ENCODE measurements at places on chromosomes 5 and 9.

GRCh38 chr9:15048772-15049171 is 138.5 kb upstream of the FREM1 start:
- DNase-seq = no peak

- DNase-seq = no peak
These were observed 18.4 kb downstream of the POU5F2 start for GRCh38 chr5:93723005-93723404.

- DNase-seq = no peak
These were observed 17.5 kb downstream of the CDKL3 start for GRCh38 chr5:134349463-134349862.

DNA sequence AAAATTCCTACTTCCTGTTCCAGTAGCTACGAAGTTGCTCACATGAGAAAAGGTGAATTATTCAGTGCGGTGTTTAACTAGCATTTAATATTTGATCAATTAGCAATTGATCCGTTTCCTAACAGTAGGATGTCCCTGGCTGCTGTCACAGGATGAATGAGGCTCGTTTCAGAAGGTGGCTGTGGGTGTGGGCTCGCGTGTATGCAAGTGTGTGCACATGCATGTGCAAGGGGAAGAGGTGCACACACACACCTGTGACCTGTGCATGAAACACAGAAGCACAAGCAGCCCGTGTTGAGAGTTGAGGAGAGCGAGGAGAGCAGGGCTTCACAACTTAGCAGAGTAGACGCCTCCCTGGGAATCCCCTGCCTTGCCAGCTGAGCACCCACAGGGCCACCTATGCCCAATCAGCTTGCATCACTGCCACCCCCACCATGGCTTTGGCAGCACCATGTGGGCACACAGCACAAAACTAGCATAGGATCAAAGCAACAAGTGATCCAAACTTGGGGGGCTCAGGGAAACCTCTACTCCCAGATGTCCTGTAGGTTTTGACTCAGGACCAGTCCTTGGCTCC is 107.2 kb downstream of the C5orf15 start:
- DNase-seq = peak; percentile 33

- DNase-seq = peak; percentile 51
These were observed 531 bp downstream of the MVB12B start for GRCh38 chr9:126327006-126327713.

DNA sequence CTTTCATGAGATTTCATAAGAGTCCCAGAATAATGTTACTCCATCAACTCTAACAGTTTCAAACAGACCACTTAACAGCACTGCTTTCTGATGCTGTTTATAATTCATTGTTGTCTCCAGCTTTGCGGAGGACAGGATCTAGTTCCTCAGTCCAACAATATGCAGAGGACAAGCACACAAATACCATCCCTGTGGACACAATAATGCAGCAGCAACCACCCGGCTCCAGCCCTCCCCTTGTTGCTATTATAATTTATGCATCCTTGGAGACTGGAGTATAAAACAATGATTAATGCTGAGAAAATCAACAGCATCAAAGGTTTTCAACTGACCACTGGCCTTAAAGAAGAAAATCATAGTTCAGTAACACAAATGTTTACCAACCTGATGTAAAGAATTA is 108.3 kb downstream of the DENND1A start:
- DNase-seq = no peak

- DNase-seq = no peak
These were observed 107.3 kb upstream of the WWC1 start for GRCh38 chr5:168184103-168184502.

DNA sequence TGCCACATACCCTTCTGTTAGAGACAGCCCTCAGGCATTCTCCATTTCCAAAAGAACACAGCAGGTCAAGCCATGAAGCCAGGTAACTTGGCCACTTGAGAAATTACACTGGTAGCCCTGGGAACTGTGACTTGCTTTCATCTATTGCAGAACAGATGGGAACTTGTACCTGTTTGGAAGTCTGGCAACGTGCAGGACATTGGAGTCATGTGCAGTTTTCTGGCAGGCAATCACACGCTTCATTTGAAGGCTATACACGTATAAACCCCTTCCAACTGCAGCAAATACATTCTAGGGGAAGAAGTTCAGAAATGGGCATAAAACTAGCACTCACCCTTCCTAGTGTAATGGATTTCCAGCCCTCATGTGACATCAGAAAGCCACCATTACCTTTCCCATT is 54.0 kb downstream of the WDR41 start:
- no peak for DNase-seq

DNA sequence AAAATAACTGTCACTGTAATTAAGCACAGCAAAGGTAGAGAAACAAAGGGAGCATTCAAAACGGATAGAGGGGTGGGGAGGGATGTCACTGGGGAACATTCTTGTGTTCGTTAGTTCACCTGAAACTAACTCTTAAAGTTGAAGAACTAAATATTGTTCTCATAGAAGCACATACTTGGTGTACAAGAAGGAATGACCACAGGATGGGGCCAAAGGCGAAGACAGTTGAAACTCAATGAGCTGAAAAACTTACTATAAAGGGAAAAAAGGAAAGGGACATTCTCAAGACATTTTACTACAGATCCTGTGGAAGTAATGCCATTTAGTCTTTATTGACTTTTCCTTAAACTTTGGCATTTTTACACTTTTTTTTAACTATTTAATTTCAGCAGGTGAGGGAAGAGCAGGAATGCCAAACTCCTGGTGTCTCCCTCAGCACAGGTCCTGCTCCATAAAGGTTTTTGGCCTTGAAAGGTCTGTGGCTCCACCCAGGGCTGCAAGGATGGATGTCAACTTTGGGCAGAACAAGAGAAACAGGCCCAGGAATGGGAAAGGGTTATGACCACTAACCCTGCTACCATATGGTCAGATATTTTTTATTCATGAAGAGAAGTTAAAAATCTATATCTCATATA is 197.6 kb upstream of the RASA1 start:
- DNase-seq = no peak

DNA sequence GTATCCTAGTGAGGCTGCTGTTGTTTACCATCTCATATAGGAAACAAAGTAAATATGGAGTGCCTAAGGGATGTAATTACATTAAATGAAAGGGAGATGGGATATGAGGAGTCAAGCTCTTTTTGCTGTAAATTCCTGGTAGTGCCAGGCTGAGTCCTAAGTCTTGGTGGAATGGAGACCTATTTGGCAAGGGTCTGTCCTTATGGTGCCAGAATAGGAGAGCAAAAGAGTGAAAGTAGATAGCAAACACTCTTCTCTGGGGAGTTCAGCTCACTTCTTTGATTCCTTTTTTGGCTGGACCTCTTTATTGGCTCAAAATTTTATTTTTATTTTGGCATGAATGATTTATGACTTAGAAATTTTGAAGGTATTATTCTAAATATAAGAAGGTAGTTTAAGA is 380.8 kb downstream of the TMEM232 start:
- DNase-seq = no peak

DNA sequence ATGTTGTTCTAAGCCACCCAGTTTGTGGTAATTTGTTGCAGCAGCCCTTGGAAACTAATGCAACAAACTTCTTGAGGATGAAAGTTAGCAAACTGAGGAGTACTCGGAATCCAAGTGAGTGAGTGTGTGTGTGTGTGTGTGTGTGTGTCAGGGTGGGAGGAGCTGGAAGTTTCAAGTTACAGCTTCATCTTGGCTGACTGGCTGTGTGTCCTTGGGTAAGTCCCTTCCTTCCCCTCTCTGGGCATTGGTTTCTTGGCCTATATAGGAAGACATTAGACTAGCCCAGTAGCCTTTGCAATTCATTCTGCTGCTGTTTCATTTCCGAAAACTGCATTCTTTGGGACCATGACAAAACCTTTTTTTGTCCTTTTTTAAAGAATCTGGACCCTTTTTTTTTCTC is 157.2 kb downstream of the MELK start:
- DNase-seq = no peak

- no peak for DNase-seq
These were observed 3.9 kb downstream of the LPAR1 start for GRCh38 chr9:111034170-111034897.

GRCh38 chr9:114953959-114954358 is 23.6 kb upstream of the TNFSF8 start:
- DNase-seq = no peak

All from memory B cell (primary cell).